KBM-7 (cell line): ENCODE measurements at places on chromosomes 2 and 18.

DNA sequence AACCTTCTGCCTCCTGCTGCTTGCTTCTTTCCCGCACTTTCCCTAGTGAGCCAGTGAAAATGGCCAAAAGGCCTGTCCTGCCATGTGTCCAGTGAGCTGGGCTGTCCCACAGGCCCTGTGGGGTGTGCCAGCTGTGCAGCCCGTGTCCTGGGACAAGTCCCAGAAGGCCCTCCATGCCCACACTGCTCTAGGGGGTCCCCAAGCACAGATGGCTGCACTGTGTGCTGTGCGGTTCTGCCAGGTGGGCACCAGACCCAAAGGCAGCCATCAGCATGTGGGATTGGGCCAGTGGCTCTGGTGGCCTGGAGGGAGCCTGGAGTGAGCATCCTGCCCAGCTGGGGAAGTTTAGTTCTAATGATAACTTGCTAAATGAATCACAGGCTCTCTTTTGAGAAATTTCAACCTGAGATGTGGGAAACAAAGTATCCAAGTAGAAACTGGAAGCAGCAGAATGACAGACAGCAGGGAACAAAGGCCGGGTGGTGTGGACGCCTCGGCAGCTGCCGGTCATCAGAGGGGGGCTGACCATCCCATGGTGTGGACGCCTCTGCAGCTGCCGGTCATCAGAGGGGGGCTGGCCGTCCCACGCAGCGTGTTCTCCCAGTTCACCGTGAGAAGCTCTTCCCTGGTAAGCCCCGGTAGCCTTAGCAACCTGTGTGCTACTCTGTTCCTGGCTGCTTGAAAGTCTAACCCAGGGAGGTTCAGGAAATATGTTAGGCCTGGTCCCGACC, 9.9 kb upstream of the CNDP2 start:
- DNase-seq = no peak

DNA sequence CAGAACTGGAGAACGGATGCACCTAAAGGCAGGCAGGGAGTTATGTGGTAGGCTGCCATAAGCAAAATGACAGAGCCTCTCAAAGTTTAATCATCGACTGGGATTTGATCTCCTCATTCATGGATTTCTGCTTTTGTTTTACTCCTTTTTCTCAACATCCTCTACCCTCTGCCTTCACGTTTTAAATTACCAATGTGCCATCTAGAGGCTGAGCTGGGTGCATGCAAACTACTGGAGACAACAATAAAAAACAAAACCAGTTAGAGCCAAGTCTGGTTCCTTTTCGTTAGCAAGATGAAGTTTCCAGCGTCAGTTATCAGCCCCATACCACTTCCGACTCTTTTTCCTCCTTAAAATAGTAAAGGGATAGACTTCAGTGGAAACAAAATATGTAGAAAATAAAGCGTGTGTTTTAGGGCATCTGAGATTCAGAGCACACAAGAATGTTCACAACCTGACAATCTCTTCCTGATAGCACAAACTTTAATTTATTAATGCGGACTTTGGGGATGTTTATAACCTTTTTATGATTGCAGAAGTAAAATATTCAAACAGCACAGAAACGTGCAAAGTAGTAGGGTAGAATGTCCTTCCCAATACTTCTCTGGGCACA, 117.0 kb downstream of the LAMA1 start:
- DNase-seq = peak; percentile 7

DNA sequence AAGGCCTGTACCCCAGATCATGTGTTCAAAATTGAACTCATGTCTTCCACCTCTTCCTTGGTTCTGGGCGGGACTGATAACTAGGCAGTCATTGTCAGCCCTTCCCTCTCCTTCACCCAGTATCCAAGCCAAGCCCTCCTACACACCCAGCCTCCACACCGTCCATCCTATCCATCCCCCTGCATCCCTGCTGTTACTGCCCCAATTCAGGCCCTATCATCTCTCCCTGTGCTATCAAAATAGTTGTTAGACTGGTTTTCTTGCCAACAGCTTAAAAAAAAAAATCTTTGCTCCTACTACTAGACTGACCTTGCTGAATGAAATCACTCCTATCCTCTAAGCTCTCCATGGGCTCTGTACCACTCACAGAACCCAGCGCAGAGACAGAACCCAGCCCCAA, 32.8 kb downstream of the TGFA start:
- DNase-seq = no peak

- no peak for DNase-seq
These were observed 197.1 kb downstream of the SMAD7 start for GRCh38 chr18:48753691-48754090.

DNA sequence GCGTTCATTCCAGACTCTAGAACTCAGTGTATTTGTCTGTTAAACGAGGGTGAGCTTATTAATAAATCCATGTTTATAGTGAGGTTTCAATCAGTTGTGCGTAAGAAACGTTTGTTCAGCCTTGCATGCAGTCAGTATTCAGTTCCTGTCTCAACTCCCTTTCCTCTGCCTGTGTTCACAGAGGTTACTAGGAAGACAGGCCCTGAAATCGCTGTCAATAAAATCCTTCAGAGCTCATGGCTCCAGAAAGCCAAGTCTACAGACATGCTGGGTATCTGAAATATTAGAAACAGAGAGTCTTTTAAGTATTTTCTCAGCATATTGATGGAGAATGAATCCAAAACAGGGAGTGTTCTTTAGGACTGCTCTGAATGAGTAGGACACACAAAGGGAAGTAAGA, 75.4 kb downstream of the KLF7 start:
- DNase-seq = peak; percentile 39

GRCh38 chr2:238717084-238717483, 130.8 kb upstream of the TWIST2 start:
- DNase-seq = no peak

DNA sequence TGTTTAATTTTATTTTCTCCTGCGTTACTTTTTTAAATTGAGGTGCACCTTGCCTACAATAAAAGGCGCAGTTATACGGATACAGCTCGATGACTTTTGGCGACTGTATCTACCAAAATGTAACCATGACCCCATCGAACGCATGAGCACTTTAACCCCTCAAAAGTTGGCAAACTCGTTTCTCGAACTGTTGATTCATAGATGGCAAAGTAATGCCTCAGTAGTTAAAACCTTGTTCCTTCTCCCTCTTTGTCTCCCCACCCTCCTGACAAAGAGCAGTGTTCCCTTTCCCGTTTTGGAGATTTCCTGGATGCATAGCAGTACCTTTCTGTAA, 577 bp downstream of the MOGAT1 start:
- DNase-seq = no peak

- no peak for DNase-seq
These were observed 808.1 kb downstream of the RNF144A start for GRCh38 chr2:7725171-7725849.

DNA sequence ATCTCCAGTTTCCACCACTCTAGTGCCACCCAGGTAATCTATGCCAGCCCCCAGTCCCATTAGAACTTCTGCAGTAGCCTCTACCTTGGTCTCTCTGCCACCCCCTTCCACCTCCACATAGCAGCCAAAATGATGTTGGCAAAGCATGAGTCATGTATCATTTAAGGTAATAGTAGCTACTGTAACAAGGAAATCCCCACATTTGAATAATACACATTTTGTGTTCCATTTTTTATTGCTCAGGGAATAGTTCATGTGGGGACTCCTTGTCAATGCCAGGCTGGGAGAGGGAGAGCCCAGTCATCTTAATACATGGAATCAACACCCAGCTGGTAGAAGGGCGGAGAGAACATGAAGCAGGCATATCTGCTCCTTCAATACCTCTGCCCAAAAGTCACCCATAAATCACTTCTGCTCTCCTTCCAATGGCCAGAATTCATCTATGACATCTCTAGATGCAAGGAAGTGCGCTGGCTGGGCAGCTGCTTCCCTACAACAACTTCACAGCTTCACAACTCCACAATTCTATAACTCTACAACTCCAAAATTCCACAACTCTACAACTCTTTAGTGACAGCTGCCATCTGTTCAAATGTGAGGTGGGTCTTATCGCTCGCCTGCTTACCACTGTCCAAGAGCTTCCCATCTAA, 70.6 kb upstream of the GLS start:
- no peak for DNase-seq

GRCh38 chr2:100875516-100876230, 55.7 kb downstream of the NPAS2 start:
- no peak for DNase-seq

- DNase-seq = no peak
These were observed 170.0 kb upstream of the SIX3 start for GRCh38 chr2:44771522-44771921.

GRCh38 chr18:23908827-23909226, 105.7 kb upstream of the TTC39C start:
- DNase-seq = no peak

DNA sequence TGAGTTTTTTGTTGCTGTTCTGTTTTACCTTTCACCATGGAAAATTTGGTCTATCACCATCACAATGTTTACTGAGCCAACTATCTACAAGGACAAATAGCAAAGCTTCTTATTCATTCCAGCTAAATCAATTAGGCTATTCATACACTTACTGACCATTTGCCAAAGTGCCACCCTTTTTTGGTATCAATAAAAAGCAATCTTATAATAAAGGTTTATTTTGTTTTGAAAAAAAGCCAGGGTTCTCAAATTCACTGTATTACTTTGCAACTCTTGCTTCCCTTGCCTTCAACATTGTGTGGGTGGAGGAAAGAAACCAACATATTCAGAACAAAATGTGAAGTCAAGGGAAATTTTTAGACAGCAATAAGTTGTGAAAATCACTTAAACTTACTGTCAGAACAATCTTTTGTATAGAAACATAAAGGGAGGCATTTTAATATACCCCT, 15.3 kb downstream of the PELI1 start:
- no peak for DNase-seq

DNA sequence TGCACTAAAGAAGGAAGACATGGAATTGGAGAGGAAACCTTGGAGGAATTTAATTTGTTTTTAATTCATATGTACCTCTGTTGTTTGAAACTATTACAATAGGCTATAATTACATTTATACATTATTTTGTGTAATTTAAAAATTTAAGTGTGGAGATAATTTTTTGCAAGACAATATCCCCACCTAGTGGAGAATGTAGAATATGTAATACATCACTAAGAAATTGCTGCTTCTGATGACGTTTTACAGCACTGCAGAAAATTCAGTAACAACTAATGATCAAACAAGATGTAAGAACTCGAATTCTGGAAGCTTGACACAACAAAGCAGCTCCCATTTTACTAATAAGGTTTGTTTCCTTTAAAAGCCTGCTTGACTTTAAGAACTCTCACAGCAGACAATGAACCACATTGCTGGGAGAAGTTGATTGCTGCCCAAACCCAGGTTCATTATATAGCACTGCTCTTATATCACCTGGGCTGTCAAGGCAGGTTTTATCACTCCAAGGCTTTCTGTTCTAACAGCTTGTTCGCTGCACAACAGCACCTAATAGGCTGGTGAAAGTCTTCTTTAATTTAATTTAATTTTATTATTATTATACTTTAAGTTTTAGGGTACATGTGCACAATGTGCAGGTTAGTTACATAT, 53.4 kb downstream of the THADA start:
- peak; percentile 69 for DNase-seq

DNA sequence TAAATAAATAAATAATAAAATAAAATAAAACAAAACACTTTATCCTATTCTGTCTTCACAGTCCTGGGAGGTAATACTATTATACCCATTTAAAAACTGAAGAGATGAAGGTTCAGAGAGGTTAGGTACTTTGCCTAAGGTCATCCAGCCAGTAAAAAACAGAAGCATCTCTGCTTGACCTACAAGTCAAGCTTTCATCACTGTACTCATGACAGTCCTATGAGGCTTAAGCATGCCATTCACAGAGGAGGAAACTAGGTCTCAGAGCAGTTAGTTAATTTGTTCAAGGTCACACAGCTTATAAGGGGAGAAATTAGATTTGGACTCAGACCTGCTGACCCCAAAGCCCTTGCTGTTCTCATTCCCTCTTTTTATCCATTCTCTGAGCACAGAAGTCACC, 77.5 kb downstream of the MARCO start:
- DNase-seq = no peak

DNA sequence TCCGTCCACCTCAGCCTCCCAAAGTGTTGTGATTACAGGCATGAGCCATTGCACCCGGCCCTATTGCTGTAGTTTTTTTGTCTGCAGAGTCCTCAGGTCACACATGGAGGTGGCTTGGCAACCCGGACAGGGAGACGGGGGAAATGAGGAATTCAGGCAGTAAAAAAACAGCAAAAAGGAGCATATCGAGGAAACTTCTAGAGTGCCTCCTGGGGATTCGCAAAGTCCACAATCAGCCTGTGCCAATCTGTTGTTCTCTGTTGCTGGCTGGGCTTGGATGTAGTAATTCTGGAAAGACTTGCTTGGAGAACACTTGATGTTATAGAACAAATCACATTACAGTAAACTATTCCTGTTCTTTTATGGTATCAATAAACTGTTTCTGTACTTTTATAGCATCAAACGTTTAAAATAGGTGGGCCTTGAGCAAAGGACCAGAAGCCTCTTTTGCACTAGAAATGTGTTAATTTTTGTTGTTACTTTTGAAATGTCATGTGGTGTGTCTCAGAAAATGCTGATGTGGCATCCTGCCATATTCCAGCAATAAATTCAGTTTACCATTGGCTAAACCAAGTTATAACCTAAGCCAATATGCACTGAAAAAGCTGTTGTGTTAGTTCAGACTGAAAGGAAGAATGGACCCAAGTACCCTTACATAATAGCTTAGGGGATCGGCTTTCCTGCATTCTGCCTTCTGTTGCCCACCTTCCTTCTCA, 14.4 kb downstream of the ELAC1 start:
- no peak for DNase-seq

- DNase-seq = no peak
These were observed 66.6 kb downstream of the MYL12B start for GRCh38 chr18:3328532-3328931.

- DNase-seq = no peak
These were observed 125.9 kb upstream of the SATB2 start for GRCh38 chr2:199583676-199584075.

GRCh38 chr2:131092458-131093005, 728 bp downstream of the FAM168B start:
- peak; percentile 20 for DNase-seq

DNA sequence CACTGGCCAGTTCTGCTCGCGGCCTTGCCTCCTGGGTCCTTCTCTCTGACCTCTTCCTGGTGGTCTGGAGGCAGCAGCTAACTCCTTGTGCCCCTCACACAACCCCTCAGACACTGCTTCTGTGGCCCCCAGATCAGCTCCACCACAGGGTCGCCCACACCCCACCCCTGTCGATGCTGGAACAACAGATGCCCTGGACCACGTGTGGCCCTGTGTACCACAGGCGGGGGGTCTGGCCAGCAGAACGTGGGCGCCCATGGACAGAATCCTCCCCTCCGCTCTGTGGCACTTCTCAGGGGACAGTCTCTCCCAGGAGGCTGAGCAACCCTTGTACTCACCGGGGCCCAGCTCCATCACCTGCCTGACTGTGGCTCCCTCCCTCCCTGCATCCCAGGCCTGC, 245.6 kb downstream of the NDUFA10 start:
- no peak for DNase-seq

- no peak for DNase-seq
These were observed 53.4 kb downstream of the BOLA3 start for GRCh38 chr2:74094291-74094690.
